ENCODE measurements at places on chromosomes 6 and 20. TPM values are rescaled to one million over a fixed set of nuclear protein-coding genes. Genes with fewer than 3 reads are reported as not detected.

Gene COL10A1
- not detected for total RNA-seq

- no peak for DNase-seq
Measured at GRCh38 chr20:63815615-63816253, 15.3 kb downstream of the ZBTB46 start.

- no peak for DNase-seq
Measured at GRCh38 chr6:155980014-155980767, 524.6 kb upstream of the NOX3 start.

- DNase-seq: no peak
Measured at GRCh38 chr20:9482180-9482579, 32.2 kb upstream of the LAMP5 start.

GRCh38 chr20:51236421-51236820, 213.5 kb upstream of the KCNG1 start:
- DNase-seq: no peak
